Activated CD8-positive, alpha-beta memory T cell treated with anti-CD3 and anti-CD28 coated beads for 48 hours (primary cell): ENCODE measurements at places on chromosomes 1 and 21.

DNA sequence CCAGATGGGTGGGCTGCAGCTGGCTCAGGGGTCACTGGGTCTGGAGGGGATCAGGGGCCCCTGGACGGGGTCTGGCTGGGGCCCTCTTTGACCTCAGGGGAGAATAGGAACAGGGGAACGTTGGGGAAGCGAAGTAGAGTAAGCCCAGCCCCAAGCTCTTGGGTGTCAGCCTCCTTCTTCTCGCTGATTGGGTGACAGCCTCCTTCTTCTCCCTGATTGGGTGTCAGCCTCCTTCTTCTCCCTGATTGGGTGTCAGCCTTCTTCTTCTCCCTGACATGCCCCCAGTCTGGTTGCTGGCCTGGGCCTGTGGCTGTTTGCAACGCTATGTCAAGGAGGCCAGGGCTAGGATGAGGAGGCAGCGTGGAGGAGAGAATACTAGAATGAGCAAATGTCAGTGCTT lies 76.7 kb upstream of the CASZ1 start:
- DNase-seq, result no peak

- DNase-seq, result no peak
These were observed 6.8 kb downstream of the MIER1 start for GRCh38 chr1:66931590-66931989.

GRCh38 chr1:7680207-7680954 lies 90.7 kb upstream of the VAMP3 start:
- no peak for DNase-seq

DNA sequence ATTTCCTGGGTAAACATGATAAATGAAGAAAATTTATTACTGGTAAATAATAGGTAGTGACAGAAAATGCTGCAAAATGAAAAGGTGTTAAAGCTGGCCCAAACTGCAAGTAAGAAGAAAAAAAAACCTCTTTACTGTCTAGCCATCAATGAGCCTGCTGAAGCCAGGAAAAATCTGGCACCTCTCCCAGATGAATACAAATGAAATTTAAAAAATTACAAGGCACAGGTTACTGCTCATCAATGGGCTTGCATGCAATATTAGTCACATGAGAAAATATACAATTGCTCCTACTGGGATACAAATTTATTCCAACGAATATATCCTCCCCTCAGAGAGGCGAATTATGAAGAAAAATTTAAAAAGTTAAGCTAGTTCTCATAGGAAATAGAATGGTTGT lies 1422.5 kb downstream of the KCNT2 start:
- DNase-seq, result no peak

DNA sequence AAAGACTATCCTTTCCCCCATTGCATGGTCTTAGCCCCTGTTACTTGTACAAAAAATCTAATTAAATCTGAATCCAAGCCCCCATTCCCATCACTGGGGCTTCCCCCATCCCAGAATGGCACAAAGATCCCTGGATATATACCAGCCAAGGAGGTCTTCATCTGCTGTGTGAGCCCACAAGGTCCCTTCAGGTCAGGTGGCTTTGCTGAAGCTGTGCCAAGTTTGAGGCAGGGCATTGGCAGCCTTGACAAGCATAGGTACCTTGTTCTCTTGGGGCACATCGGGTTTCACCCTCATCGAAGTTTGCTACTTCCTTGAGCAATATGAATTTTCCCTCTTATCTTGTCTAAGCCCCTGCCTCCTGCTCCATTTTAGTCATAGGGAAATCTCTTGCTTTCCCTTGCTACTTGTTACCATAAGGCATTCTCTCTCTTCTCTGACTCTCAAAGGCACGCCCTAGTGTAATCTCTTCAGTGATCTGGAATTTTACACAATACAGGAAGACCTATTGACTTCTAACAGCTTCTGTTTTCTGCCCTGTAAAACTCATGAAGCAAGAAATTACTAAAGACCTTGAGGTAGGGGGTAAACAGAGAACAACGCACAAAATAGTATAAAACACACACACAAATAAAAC lies 71.4 kb upstream of the COG2 start:
- no peak for DNase-seq

DNA sequence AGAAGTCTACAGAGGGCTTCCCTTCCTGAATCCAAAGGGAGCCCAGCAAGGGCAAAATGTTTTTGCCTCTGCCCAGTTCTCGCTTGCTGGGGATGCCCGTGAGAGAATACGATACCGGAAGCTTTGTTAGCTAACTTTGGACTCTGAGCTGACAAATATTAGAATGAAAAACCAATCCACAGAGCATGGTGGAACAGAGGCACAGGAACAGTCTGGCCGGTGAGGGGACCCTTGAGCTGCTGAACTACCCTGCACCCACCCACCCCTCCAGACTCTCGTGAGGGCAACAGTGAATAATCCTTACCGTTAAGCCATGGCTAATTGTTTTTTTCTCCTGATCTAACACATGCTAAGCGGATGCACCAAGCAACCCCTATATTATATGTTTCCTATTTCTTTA lies 76.3 kb upstream of the AKT3 start:
- no peak for DNase-seq

- no peak for DNase-seq
These were observed 10.8 kb downstream of the FRRS1 start for GRCh38 chr1:99755664-99756063.

GRCh38 chr21:32544697-32545096 lies 40.6 kb downstream of the TCP10L start:
- DNase-seq, result no peak
